ENCODE measurements at places on chromosomes 6 and 20.

GRCh38 chr20:9241232-9241692 lies 172.4 kb downstream of the PLCB4 start:
- no peaks in the 10 kb centered on the region for H3K27me3 ChIP-seq
- no peaks in the 10 kb centered on the region for H3K36me3 ChIP-seq
- DNase-seq: no peak
- H3K4me1 ChIP-seq: no peaks in the 10 kb centered on the region

DNA sequence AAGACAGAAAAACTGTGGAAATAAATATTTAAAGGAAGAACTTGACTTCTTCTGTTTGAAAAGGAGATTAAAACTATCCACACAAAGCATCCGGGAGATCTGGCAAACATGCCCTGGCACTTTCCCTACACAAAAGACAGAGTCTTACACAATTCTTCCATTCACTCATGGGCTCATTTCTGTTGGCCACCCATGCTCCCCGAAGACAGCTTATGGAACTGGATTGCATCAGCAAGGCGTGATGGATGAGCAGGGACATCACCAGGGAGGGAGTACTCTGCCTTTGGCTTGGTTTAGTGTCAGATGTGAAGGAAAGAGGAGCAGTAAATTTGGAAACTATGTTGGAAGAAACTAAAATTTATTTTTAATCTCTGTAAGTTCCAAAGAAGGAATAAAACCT lies 379.3 kb downstream of the CD109 start:
- no peak overlapping the region for H3K27ac ChIP-seq
- H3K27me3 ChIP-seq: no peaks in the 10 kb centered on the region

DNA sequence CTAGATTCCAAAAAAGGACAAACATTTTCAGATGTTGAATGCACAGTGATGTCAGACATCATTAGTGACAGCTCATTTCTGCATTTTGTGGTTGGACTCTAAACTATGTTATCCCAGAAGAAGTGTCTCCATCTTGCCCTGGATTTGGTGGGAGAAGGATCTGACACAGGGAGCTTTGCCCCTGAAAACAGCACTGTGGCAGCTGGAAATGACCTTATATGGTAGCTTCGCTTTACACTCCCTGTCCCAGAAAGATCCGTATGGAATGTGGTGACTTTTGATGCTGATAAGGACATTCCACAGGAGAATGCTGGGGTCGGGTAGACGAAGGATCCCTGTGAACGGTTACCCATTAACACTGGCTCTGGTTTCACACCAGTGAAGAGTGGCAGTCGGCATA lies 87.2 kb upstream of the EDN1 start:
- H3K4me3 ChIP-seq: no peak overlapping the region
- DNase-seq: no peak
- H3K27ac ChIP-seq: no peak overlapping the region

DNA sequence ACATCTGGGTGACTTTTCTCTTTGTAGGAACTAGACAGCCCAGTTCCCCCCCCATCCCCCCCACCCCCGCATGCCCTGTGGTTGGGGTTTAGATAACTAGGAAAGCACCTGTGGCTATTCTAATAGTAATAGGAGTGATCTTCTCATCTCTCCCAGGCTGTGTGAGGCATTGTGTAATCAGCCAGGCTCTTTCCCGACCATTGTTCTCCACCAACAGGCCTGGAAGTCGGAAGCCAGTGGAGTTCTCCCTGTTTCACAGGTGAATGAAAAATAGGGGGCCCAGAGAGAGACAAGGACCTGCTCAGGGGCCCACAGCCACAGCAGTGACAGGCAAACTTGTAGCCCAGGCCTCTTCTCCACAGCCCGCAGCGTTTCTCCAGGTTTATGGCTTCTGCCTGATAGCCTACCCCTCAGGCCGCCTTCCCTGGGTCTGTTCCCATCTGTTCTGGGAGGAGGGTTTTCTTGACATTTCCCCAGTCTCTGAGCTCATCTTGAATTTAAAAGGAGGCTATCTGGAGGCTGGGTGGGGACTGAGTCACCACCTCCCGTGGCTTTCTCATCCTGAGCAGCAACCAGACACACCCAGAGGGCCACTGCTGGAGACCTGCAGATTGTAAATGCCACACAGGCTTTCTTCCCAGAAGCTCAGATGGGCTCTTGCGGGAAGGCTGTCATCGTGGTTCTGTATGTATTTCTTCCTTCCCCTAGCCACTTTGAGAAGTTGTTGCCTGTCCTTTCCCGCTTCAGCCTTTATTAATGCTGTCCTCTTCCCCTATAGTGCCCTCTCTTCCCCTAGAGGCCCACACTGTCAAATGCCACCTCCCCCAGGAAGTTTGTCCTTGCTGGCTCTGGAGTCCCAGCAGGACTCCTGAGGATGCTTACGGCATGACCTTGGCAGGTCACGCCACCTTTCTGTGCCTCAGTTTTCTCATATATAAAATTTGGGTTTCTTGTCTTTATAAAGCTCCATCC lies 75.9 kb upstream of the MYL9 start:
- peak; percentile 57 for DNase-seq
- H3K4me3 ChIP-seq: peak overlapping the region; percentile 55

DNA sequence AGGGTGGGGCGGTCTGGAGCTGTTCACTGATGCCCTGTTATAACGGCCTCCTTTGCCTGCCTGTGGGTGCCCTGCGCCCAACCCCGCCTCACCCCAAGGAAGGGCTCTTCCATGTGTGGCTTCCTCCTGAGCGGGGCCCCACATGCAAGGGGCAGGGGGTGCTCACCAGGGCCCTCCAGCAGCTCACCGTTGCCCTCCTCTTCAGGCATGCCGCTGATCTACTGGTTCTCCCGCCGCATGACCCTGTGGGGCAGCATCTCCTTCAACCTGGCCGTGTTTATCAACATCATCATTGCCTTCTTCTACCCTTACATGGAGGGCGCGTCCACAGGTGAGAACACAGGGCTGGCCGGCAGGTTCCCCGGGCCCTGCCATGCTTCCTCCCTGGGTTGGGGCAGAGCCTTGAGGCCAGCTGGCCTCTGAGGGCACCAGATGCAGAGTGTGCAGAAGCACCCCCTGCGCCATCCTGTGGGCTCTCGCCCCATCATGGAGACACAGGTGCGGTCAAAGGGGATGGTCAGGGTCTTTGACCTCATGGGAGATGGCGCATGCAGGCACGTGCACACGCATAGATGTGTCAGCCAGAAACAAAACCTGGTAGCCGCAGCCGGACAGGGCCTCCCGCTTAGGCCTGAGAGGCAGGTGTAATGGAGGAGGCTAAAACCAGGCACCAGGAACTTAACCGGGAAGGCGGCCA lies 22.9 kb downstream of the UQCC2 start:
- H3K4me3 ChIP-seq: no peak overlapping the region
- DNase-seq: no peak
- no peak overlapping the region for H3K27ac ChIP-seq
- no peaks in the 10 kb centered on the region for H3K27me3 ChIP-seq
- peaks cover 19% of the 10 kb centered on the region for H3K4me1 ChIP-seq

DNA sequence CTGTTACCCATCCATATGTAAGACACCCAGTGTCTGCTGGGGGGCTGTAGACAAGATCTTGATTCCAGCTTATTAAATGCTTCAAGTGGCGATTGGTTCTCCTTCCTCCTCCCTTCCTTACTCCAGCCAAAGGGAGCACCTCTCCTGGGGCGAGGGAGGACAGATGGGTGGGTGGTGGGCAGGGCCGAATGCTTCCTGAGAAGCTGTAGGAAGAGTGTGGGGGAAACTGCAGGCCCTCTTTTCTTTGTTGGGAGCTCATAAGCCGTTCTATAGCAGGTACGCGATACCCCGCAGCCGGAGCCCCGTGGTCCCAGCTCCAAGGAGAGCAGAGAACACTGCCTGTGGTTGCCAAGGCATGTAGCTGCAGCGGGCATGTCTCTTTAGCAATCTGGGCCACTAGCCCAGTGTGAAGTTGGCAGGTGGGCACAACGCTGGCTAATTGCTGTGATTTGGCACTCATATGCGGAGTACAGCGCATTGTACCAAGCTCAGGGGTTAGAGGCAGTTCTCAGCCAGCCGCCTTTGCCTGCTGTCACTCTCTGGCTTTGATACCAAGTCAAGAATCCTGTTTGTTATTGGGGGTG lies 14.7 kb upstream of the KCNG1 start:
- DNase-seq: no peak
- peaks cover 2% of the 10 kb centered on the region for H3K4me1 ChIP-seq
- peaks cover 12% of the 10 kb centered on the region for H3K27me3 ChIP-seq
- no peak overlapping the region for H3K4me3 ChIP-seq

GRCh38 chr6:36442671-36443470 lies at the start of the genes KCTD20 and PXT1:
Gene KCTD20 (plus strand): TSS chr6:36443000. CDS start chr6:36470098, 27,098 bp downstream.
Gene PXT1 (minus strand): TSS chr6:36442854. CDS start chr6:36426082, 16,772 bp downstream.
- peak; percentile 92 for DNase-seq
- H3K36me3 ChIP-seq: peaks cover 8% of the 10 kb centered on the region
- H3K4me3 ChIP-seq: peak within 1 kb of the TSS; percentile 96
- no peaks in the 10 kb centered on the region for H3K27me3 ChIP-seq
- H3K27ac ChIP-seq: peak within 1 kb of the TSS; percentile 97
- H3K4me1 ChIP-seq: peaks cover 38% of the 10 kb centered on the region

DNA sequence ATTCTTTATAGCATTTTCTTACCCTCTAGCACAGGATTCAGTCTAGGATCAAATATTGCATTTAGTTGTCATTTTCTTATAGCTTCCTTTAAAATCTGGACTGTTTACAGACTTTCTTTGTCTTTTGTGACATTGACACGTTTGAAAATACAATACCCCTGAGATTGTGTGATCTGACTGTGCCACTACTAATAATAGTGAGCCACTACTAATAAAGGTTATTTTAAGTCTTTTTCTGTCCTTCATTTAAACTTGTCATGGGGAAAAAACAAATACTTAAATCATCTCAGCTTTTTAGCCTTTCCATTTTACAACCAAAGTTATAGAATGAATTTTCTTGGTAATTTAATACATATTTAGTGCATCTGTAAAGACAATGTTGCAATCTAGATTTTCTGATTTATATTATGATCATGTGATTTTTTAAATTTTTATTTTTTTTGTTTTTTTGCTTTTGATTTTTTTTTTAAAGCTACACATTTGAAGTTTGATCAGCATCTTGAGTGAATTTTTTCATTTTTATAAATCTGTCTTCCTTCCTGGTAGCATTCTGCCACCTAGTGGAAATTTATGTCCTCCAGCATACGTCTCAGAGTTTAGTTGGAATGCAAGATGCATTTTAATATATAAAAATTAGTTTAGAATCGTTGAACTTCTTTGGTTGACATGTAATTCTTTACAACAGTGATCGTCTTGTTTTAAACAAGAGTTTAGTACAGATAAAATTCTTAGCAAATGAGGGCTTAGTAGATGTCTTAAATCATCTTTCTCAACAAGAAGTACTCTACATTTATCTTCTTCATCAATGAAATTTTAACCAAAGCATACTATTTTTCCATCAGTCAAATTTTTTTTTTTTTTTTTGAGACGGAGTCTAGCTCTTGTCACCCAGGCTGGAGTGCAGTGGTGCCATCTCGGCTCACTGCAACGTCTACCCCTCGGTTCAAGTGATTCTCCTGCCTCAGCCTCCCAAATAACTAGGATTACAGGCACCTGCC lies 119.4 kb downstream of the NCOA3 start:
- peak overlapping the region; percentile 60 for H3K27ac ChIP-seq
- H3K4me3 ChIP-seq: no peak overlapping the region
- peaks cover 24% of the 10 kb centered on the region for H3K36me3 ChIP-seq
- peaks cover 22% of the 10 kb centered on the region for H3K4me1 ChIP-seq
- no peak for DNase-seq
- H3K27me3 ChIP-seq: no peaks in the 10 kb centered on the region

DNA sequence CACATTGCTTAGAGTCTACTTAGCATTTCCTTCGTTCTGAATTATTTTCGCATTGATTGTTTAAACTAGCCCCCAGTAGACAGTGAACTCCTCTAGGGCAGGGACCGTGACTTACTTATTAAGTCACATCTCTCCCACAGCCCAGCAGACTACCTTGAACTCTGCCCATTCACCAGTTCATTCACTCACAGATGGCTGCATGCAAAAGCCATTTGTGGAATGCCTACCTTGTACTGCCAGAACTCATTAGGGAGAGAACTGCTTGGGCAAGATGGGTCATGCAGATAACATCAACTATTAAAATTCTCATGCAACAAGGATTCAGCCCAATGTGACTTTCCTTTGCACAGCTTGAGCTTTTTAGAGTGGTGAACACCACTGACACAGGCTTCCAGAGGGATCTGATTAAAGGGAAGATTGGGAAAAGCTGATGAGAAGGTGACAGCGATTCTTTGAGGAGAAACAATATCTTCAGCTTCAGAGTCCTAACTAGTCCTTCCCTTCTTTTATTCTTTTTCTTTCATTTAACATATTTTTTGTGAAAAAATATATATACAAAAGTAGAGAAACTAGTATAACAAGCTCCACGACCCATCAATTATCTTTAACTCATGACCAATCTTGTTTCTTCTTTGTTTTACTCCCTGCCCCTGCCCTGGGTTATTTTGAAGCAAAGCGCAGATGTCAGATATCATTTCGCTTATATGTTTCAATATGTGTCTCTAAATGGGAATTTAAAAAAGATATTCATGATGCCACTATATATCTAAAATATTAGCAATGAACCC lies 273.9 kb downstream of the CDC5L start:
- no peaks in the 10 kb centered on the region for H3K36me3 ChIP-seq
- H3K27me3 ChIP-seq: no peaks in the 10 kb centered on the region
- no peak for DNase-seq
- H3K4me1 ChIP-seq: peaks cover 5% of the 10 kb centered on the region

DNA sequence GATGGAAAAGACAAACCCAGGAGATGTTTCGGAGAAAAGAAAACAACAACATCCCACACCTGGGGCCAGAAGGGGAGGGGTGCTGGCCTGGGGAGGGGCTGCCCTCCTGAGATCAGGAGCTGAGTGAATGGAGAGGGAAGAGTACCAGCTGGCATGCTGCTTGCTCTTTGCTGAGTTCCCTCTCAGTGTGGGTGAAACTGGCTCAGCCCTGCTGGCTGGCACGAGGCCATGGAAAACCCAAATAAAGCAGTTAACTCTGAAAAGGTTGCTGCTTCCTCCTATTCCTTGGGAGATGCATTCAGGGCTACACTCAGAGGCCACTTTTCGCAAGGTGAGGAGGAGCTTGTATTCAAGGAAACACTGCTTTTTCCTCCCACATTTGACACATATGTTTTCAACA lies 8.0 kb upstream of the KCNK16 start:
- no peaks in the 10 kb centered on the region for H3K36me3 ChIP-seq
- H3K4me1 ChIP-seq: no peaks in the 10 kb centered on the region
- no peak overlapping the region for H3K4me3 ChIP-seq
- no peak for DNase-seq

- no peaks in the 10 kb centered on the region for H3K27me3 ChIP-seq
- DNase-seq: no peak
- H3K27ac ChIP-seq: no peak overlapping the region
Observed at GRCh38 chr6:13059026-13059425, 269.3 kb downstream of the TBC1D7 start.

Measured in activated naive CD8-positive, alpha-beta T cell treated with anti-CD3 and anti-CD28 coated beads for 36 hours (primary cell).